Stimulated activated CD8-positive, alpha-beta memory T cell treated with anti-CD3 and anti-CD28 coated beads, Interleukin-15, amount 100 ng/mL, for 24 hours (primary cell): ENCODE measurements at places on chromosomes 11 and 22.

DNA sequence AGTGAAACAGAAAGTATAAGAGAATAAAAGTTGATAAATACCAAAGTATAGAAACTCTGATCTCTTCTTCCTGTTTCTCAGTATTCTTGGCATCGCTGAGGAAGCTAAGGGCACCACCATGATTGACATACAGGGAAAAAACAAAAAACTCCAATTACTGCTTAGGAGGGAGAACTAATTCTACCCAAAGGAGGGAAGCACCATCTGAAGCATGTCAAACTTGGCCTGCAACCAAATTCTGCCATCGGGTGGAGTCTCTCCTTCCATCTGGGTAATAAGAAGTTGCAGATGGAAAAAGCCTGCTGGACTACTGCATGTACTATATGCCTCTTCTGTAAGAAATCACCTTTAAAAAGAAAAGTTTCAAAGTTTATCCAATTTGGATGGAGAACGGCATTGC is 30.5 kb upstream of the PPP2R1B start:
- DNase-seq: no peak

DNA sequence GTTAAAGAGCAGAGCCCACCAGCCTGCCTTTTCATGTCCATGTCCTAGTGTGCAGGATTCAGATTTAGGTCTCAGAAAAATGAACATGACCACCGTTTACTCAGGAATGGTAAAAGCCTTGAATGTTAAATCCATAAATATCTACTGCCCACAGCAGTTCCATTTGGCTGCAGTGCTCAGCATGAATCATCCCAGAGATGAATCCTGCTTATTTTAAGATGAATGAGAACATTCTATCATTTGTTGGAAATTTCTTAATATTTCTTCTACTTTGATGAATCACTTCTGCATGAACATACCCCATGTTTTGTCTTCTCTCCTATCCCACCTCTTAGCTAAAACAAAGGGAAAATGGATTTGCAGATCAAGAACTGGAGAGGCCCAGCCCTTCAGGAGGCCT is 47.5 kb upstream of the AQP11 start:
- DNase-seq: no peak

GRCh38 chr11:14676068-14676467 is 32.5 kb downstream of the PDE3B start:
- no peak for DNase-seq

GRCh38 chr22:38569181-38569971 is 607 bp downstream of the DMC1 start:
- no peak for DNase-seq

GRCh38 chr22:20903093-20903492 is 14.1 kb upstream of the CRKL start:
- DNase-seq: no peak

DNA sequence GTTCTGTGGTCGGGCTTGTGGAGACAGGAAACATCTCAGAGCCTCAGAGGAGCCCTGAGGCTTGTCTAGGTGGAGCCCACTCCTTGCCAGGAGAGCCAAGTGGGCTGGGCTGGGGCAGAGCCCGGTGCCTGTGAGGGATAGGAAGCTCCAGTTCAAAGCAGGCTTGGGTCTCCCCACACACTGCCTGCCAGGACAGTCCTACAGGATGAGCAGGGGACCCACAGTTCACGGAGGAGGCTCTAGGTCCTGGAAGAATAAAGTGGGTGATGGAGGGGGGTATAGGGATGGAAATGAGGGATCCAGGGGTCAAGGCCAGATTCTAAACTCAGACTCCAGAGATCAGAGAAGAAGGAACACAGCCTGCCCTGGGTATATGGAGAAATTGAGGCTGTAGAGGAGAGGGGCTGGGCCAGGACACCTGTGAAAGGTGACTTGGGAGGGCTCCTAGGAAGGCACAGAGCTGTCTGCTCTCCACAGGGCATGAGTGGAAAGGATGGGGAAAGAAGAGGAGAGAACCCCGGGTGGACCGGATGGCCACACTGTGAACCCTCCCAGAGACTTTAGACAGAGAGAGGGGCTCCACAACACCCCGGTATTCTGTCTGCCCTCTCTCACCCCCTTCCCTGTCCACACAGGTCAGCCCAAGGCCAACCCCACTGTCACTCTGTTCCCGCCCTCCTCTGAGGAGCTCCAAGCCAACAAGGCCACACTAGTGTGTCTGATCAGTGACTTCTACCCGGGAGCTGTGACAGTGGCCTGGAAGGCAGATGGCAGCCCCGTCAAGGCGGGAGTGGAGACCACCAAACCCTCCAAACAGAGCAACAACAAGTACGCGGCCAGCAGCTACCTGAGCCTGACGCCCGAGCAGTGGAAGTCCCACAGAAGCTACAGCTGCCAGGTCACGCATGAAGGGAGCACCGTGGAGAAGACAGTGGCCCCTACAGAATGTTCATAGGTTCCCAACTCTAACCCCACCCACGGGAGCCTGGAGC is 7.4 kb downstream of the IGLL5 start:
- no peak for DNase-seq

GRCh38 chr11:79414644-79415317 is 26.0 kb downstream of the TENM4 start:
- no peak for DNase-seq

DNA sequence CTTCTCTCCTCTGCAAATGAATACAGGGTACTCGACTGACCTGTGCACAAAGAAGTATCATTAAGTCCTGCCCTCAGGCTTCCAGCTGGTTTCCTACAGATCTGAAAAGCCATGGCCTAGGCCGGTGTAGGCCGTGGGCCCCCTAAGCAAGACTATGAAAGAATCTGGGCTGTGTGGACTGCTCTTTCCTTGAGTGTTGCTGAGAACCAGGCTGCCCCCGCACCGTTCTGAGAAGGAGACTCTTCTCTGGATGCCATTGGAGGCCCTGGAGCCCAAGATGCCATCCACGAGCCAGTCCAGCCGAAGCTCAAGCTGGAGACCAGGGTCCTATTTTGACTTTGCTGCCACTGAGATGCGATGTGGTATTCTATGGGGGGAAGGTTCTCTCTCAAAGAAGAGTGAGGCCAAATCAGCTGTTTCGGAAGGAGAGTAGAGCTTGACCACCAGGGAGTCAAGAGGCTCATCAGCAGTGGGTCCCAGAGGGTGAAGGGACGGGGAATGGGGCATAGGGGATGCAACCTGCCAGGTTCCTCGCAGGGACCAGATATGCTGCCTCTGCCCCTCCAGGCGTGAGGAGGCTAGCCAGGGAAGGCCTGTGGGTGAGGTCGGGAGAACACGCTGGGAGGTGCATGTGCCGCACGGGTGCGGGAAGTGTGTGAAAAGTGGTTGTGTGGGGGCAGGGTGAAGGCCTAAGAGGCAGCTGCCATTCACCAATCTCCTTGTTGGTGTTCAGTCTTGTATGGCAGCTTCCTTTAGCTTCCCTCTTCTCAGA is 96.4 kb upstream of the B3GAT1 start:
- DNase-seq: no peak

DNA sequence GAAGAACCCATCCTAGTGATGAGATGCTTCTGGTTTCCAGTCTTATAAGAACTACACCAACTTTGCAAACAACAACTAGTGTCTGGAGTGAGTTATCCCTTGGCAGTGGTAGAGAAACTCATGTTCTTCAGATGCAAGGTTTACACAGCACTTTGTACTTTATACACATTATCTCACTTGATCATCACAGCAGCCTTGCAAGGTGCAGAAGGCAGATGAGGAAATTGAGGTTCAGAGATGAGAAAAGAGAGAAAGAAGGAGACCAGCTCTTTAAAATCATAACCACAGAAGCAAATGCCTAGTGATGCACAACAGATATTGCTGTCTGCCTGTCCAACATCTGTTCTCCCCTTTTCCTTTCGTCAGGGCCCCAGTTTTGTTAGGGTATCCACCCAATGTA is 16.7 kb upstream of the CD44 start:
- DNase-seq: no peak

- no peak for DNase-seq
Measured at GRCh38 chr11:59152312-59152951, 9.8 kb downstream of the FAM111A start.

- DNase-seq: no peak
Measured at GRCh38 chr11:19433367-19433766, 192.6 kb upstream of the E2F8 start.

DNA sequence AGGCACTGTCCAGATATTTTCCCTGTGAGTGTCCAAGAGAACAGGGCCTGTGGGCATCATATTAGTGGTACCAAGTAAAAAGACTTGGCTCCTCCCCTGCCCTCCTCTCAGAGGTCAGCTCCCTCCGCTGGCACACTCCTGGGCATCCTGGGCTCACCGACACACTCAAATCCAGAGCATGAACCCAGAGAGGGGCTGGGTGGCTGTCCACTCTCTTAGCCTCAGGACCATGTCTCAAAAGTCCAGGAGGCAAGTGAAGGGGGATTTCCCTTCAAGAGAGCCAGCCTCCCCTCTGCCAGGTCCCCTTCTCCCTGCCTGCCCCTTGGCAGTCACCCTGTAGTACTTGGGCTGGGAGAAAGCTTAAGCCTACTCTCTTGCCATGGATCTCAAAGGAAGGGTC is 10.3 kb downstream of the BCL9L start:
- no peak for DNase-seq

- DNase-seq: no peak
Measured at GRCh38 chr11:60868682-60869450, 1.5 kb downstream of the ZP1 start.

DNA sequence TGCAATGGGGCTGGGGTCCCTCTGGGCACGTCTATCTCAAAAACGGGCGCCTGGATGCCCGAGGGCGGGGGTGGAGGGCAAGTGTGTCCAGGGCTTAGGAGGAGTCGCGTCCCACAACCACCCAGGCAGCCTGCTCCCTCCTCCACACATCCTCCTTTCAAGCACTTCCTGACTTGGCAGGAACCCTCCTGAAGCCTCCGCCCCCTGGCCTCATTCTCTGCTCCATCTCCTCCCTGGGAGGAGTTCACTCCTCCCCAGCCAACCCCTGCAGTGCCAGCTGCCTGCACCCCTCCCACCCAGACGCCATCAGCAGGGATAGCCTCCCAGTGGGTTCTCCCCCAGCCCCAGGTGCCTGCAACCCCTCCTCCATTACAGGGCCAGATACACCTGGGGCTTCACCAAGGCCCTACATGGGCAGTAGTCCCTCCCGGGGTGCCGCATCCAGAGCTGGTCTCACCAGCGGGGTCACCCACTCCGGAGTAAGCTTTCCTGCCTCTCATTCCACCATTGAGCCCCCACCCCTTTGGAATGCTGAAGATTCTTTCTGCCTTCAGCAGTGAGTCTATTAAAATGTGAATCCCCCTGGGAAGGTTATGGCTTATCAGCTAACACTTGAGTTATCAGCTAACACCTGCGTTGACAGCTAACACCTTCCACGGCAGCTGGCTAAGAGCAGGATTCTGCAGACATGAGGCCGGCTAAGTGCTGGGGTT is 24.4 kb downstream of the RTN4R start:
- DNase-seq: no peak

DNA sequence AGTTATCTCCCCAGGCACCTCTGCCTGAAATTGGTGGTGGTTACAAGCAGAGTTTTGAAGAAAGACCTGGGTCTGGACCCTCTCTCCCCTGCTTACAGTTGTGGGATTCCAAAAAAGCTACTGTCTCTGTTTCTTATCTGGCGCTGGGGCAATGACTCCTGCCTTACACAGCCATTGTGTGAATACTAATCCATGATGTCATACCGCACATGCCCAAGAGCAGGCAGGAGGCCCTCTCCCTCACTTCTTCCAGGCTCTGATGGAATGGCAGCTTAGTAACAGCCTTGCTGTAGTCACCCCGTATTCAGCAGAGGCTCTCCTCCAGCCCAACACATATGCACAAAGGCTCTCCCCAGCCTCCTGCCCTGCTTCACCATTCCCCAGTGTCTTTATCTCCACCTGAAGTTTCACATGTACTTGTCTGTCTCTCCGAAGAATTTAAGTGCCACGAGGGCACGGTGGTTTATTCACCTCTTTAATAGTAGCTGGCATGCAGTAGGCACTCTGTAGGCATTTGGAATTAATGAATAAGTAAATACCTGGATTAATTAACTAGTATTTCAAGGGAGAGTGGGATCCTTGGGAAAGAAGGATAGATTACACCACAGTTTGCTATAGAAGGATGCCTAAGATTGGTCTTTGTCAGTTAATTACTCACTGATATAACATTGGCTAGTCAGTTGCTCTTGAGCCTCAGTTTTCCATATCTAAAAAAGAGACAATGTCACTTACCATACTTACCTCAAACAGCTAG is 165.6 kb downstream of the ETS1 start:
- DNase-seq: no peak

DNA sequence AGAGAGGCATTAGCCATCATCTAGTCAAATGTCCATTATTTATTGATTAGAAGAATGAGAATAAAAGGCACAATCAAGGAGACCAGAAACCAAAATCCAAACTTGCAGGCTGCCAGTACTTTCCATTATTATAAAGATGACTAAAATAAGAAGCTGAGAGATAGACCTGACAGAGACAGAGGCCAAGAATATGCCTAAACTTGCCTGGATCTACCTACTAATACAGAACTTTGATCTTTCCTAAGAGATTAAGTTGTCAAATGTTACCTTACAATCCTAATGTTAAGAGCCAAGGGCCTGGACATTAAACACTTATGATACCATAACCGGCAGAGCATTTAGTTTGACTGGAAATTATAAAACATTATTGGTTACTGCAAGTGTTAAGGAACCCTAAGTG is 6.2 kb downstream of the LGR4 start:
- DNase-seq: no peak

- no peak for DNase-seq
Measured at GRCh38 chr11:72626414-72626936, 47.7 kb downstream of the PDE2A start.

DNA sequence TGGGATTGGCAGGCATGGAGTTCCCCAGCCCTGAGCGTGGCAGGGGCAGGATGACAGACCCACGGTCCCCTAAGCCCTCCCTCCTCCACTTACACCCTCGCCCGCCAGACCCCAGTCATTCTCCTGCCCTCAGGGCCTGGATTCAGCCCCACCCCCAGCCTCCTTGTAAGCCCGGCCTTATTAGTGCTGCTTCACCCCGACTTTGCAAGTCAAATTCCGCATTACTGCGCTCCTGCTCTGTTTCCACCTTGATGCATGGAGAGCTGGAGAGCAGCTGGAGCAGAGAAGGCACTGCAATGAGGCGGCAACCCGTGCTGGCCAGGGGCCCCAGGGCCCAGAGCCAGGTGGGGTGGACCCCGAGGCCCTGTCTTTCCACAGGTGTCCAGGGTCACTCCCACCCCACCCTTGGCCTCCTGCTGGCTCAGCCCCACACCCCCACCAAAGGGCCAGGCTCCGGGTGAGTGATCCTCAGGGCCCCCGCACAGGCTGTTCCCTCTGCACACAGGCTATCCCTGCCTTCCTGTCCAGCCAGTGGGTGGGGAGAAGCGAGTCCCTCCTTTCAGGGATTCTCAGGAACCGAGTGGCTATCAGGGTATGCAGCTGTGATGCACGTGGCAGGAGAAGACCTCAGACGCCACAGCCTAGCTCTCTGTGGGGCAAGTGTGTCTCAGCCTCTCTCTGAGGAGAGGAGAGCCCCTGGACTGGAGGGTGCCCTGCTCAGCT is 36.4 kb downstream of the RTN4R start:
- DNase-seq: no peak
